ENCODE measurements at places on chromosomes 7 and 10. TPM values are rescaled to one million over a fixed set of nuclear protein-coding genes. Genes with fewer than 3 reads are reported as not detected.

- H3K4me1 ChIP-seq, result no peaks in the 10 kb centered on the region
- DNase-seq, result no peak
- no peaks in the 10 kb centered on the region for H3K36me3 ChIP-seq
Measured at GRCh38 chr10:31272841-31273240, 46.2 kb upstream of the ZEB1 start.

DNA sequence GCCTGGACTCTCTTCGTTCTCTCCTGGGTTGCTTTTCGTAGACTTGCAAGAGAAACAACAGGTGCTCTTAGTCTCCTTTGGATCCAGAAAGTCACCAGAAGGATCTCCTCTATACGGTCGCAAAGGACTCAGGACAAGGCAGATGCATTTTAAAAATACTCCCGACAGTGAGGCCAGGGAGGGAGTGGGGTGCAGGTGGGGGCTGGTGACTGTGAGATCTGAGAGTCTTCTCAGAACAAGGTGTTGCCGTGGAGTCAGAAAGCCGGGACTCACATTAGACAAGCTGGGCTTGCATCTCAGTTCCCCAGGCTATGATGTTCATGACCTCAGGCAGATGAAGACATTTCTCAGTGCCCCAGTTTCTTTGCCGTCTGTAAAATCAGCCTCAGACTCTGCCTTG lies 507.2 kb downstream of the TCERG1L start:
- H3K27ac ChIP-seq, result no peak overlapping the region
- no peaks in the 10 kb centered on the region for H3K27me3 ChIP-seq
- no peak overlapping the region for H3K4me3 ChIP-seq
- no peak for DNase-seq
- H3K4me1 ChIP-seq, result no peaks in the 10 kb centered on the region

- no peak for DNase-seq
- H3K27ac ChIP-seq, result no peak overlapping the region
- H3K36me3 ChIP-seq, result no peaks in the 10 kb centered on the region
- no peaks in the 10 kb centered on the region for H3K27me3 ChIP-seq
- H3K4me3 ChIP-seq, result no peak overlapping the region
Measured at GRCh38 chr10:133481657-133482056, 27.9 kb downstream of the SCART1 start.

GRCh38 chr7:117929237-117929636 lies 56.0 kb upstream of the CTTNBP2 start:
- H3K27ac ChIP-seq, result no peak overlapping the region
- no peaks in the 10 kb centered on the region for H3K4me1 ChIP-seq
- H3K27me3 ChIP-seq, result no peaks in the 10 kb centered on the region
- DNase-seq, result no peak
- H3K4me3 ChIP-seq, result no peak overlapping the region

GRCh38 chr10:119644205-119644814 lies 6.9 kb upstream of the BAG3 start:
- H3K27ac ChIP-seq, result no peak overlapping the region
- H3K4me3 ChIP-seq, result no peak overlapping the region
- no peaks in the 10 kb centered on the region for H3K36me3 ChIP-seq
- no peak for DNase-seq
- peaks cover 22% of the 10 kb centered on the region for H3K4me1 ChIP-seq
- H3K27me3 ChIP-seq, result no peaks in the 10 kb centered on the region

DNA sequence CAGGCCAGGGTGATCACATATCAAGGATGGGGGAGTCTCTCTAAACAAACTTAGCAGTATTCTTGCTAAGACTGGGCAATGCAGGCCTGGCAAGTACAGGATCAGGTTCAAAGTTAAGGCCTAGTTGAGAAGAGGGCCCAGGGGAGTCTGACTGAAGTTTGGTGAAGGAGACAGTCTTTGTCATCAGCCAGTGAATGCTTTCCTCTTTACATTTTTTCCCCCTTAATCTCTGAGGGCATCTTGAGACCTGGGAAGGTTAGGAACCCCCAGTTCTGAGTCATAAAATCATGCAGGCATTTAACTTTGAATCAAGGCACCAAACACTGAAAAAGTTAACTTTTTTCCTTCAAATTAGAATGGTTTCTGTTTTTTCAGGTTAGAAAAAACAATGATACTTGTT lies 311.5 kb downstream of the REEP3 start:
- no peaks in the 10 kb centered on the region for H3K36me3 ChIP-seq
- no peaks in the 10 kb centered on the region for H3K4me1 ChIP-seq
- DNase-seq, result no peak
- no peak overlapping the region for H3K4me3 ChIP-seq

DNA sequence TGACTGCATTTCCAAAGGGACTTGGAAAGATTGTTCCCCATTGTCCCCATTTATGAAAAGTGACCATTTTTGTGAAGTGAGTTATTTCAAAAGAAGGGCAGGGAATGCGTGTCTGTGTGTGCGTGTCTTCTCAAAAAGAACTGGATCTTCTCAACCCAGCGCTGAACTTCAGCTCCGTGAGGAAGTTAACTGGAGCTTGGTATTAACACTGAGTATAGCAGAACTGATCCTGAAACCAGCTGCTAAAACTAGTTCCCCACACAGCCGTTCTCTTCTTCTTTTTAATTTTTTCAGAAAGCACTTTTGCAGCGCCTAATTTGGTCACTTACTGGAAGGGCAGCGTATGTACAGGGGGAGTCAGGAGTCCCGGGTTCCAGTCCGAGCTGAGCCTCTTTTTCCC lies 45.8 kb upstream of the PLEKHA1 start:
- no peaks in the 10 kb centered on the region for H3K4me1 ChIP-seq
- DNase-seq, result no peak
- no peaks in the 10 kb centered on the region for H3K27me3 ChIP-seq
- H3K4me3 ChIP-seq, result no peak overlapping the region
- H3K36me3 ChIP-seq, result no peaks in the 10 kb centered on the region
- H3K27ac ChIP-seq, result no peak overlapping the region

- H3K27me3 ChIP-seq, result no peaks in the 10 kb centered on the region
- no peak overlapping the region for H3K27ac ChIP-seq
- no peaks in the 10 kb centered on the region for H3K36me3 ChIP-seq
- DNase-seq, result no peak
- H3K4me1 ChIP-seq, result no peaks in the 10 kb centered on the region
Measured at GRCh38 chr10:60870803-60871202, 73.2 kb downstream of the RHOBTB1 start.

- H3K4me1 ChIP-seq, result peaks cover 20% of the 10 kb centered on the region
- no peak overlapping the region for H3K27ac ChIP-seq
- no peaks in the 10 kb centered on the region for H3K27me3 ChIP-seq
- H3K36me3 ChIP-seq, result no peaks in the 10 kb centered on the region
Measured at GRCh38 chr7:132446666-132447278, 129.5 kb downstream of the PLXNA4 start.

GRCh38 chr10:124213899-124214510 lies 120.6 kb upstream of the CHST15 start:
- no peak overlapping the region for H3K27ac ChIP-seq
- H3K27me3 ChIP-seq, result no peaks in the 10 kb centered on the region
- H3K4me3 ChIP-seq, result no peak overlapping the region
- no peak for DNase-seq
- no peaks in the 10 kb centered on the region for H3K36me3 ChIP-seq

- H3K4me1 ChIP-seq, result no peaks in the 10 kb centered on the region
- DNase-seq, result no peak
- H3K36me3 ChIP-seq, result no peaks in the 10 kb centered on the region
- H3K4me3 ChIP-seq, result no peak overlapping the region
- no peaks in the 10 kb centered on the region for H3K27me3 ChIP-seq
- no peak overlapping the region for H3K27ac ChIP-seq
Measured at GRCh38 chr10:75466001-75466400, 34.6 kb downstream of the LRMDA start.

Gene AVL9
- 49.6 TPM for total RNA-seq

Gene PNLIPRP3
- total RNA-seq, result not detected

Gene SLC26A5
- total RNA-seq, result not detected

Gene TMEM270
- not detected for total RNA-seq

Gene SPDYE1
- not detected for total RNA-seq
